CD4-positive, alpha-beta T cell treated with Interferon alpha-2 for 1 hour (primary cell): ENCODE measurements at places on chromosomes 13 and 19.

DNA sequence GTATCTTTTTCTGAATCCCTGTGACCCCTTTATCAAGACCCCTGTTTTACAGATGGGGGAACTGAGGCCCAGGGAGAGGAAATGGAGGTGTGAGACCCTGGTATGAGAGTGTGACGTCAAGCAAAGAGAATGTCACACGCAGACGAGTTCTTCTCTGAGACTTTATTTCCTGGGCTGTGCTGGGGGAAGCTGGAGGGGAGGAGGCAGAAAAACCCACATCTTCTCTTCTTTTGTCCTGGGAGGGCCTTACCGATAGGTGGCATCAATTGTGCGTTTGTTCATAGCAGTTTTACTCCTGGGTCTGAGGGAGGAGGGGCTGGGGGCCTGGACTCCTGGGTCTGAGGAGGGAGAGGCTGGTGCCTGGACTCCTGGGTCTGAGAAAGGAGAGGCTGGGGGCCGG, 4.9 kb upstream of the KLK15 start:
- DNase-seq, result no peak

GRCh38 chr13:33913829-33914228, 95.9 kb downstream of the RFC3 start:
- DNase-seq, result no peak

DNA sequence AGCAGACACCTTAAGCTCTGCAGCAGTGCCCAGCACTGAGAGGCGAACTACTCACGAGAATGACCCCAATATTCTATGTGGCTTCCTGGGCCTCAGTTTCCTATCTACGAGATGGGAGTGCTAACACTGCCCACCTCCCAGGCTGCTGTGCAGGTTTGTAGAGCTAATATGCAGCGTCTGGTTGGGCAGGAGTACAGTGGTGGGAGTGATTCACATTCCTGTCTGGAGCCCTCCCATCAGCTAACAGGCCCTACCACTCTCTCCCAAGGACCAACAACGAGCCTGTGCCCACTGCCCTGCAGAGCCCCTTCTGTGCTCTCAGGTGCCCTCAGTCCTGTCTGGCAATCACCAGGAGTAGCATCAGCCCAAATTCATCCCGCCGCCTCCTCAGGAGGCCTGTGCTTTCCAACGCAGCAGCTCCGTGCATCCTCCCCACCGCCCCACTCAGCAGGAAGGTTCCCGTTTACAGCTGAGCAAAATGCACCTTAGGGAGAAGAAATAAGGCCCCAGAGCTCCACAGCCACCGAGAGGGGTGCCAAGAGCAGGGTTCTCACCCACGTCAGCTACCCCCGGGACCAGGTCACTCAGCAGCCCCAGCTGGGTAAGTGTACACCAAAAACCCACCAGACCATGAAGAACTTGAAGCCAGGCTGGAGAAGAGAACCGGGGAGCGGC, 6.6 kb downstream of the AKT2 start:
- no peak for DNase-seq

- DNase-seq, result no peak
Observed at GRCh38 chr13:40191186-40191980, 475.1 kb downstream of the FOXO1 start.

GRCh38 chr13:24038405-24038804, 122.1 kb upstream of the SPATA13 start:
- no peak for DNase-seq

- no peak for DNase-seq
Observed at GRCh38 chr13:108919036-108919907, 289.9 kb downstream of the MYO16 start.

- no peak for DNase-seq
Observed at GRCh38 chr13:111202156-111202621, 87.1 kb downstream of the ARHGEF7 start.

DNA sequence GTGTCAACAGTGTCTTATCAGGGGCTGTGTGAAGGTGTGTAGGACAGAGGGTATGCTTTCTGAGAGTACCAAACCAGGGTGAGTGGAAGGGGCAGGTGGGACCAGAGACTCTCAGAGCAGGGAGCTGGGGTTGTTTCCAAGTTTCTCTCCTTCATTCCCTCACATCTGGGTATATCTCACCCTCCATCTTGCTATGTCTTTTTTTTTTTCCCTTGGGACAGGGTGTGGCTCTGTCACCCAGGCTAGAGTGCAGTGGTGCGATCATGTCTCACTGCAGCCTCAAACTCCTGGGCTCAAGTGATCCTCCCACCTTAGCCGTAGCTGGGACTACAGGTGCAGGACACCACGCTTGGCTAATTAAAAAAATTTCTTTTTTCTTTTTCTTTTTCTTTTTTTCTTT, 10.6 kb downstream of the DAND5 start:
- DNase-seq, result no peak

DNA sequence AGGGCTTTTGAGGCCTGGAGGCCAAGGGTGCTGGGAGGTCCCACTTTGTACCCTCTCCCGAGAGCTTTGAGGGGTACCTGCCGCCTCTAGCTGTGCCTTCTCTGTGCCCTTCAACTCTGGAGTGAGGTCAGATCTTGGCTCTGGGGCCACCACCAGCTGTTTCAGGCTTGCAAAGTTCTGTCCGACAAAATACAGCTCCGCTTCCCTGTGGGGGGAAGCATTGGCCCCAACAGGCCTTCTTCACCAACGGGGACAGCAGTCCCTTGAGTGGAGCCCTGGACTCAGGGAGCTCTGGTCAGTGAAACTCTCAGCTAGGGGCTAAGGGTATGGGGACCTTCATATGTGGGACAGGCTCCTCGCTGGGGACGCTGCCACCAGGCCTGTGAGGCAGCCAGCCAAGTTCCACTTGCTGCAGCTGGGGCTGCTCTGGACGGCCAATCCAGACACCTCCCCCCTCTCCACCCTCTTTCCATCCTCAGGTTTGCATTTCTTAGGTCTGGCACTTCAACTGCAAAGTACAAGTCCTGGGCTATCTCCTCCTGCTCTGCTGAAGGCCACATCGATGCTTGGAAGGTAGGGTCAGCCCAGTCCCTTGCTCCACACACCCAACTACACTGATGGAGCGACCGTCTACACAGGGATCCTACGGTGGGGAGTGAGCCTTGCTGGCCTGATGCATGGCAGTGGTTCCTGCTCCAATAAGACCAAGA, 46.8 kb downstream of the C13orf46 start:
- DNase-seq, result no peak

GRCh38 chr13:43487461-43487860, 299.3 kb downstream of the ENOX1 start:
- no peak for DNase-seq

GRCh38 chr13:49690133-49690994, 922 bp downstream of the EBPL start:
- no peak for DNase-seq

DNA sequence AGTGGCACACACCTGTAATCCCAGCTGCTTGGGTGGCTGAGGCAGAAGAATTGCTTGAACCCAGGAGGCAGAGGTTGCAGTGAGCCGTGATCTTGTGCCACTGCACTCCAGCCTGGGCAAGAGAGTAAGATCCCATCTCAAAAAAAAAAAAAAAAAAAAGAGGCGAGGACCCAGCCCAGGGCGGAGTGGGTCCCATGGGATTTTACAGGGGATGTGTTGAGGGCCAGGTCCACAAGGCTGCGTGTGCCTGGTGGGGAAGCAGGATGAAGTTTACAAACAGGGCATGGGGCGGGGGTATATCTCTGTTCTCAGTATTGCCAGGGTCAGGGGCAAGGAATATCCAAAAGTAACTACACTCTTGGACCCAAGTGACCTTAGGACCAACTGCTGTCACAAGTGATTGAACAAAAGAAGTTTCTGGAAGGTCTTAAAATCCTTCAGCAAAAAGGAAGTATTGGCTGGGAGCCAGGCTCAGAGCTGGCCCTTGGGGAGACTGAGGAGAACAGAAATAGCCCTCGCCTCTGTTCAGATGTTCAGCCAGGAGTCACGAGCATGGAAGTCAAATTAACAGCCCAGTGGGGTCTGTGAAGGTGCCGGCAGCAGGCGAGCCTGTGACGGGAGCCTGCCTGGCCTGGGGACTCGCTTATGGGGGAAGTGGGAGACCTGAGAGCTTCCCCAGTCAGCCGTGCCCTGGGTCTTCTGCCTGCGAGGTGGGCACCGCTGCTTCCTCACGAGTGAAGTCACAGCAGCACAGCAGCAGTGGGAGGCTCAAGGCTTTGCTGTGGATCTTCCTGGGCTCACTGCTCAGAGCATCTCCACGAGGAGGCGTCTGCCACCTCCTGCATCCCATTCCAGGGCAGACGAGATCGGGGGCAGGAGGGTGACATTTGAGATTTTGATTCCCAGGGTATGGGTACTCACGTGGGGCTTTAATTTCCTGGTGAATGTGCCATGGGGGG, 6.4 kb downstream of the MYO9B start:
- no peak for DNase-seq

GRCh38 chr19:408902-409515, at the start of gene C2CD4C:
TSS of gene C2CD4C (minus strand) at chr19:409147. CDS start at chr19:408361, 786 bp downstream.
- no peak for DNase-seq

DNA sequence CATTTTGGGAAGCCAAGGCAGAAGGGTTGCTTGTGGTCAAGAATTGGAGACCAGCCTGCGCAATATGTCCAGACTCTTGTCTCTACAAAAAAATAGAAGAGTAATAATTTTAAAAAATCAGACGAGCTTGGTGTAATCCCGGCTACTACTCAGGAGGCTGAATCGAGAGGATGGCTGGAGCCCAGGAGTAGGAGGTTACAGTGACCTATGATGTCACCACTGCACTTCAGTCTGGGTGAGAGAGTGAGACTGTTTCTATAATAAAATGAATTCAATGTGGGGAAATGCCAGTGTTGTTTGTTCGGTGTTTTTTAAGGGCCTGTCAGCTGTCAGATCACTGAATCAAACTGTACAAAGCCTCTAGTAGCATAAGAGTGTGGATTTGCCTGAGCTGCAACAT, 1.2 kb upstream of the FBXL3 start:
- no peak for DNase-seq

DNA sequence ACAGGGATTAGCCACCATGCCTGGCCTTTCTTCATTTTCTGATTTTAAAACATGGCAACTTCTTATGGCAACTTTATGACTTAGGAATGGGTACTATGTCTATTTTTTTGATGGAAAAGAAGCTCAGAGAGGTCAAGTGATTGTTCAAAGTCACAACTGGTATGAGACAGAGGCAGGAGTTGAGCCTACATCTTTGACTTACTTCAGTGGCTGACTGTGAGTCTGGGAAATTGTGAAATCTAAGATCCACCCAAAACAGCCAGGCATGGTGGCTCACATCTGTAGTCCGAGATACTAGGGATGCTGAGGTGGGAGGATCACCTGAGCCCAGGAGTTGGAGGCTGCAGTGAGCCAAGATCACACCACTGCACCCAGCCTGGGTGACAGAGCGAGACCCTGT, 2.4 kb upstream of the ACTL9 start:
- DNase-seq, result no peak
